ENCODE measurements at places on chromosomes 11 and 22. TPM values are rescaled to one million over a fixed set of nuclear protein-coding genes. Genes with fewer than 3 reads are reported as not detected.

GRCh38 chr11:10856689-10857458, 979 bp downstream of the ZBED5 start:
- peak; percentile 26 for DNase-seq

DNA sequence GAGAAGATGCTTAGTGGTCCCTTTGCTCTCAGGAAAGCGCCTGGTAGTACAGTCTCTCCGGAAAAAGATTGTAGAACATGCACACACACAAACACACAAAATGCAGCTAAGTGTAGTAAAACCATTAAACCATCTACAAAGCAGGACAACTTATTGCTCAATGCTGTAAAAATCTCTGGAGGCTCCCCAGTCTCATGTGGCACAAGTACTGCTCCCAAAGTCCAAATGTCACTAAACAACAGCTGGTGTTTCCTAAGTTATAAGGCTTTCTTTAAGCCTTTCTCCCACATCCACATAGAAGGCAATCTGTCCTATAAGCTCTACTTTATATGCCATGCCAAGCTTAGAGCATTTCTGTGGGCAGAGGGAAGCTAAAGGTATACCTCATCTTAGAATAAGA, 32.9 kb downstream of the CDON start:
- no peak for DNase-seq

GRCh38 chr22:31917227-31917921, 27.0 kb upstream of the YWHAH start:
- no peak for DNase-seq

- DNase-seq, result no peak
These were observed 46.2 kb downstream of the TPCN2 start for GRCh38 chr11:69094915-69095290.

GRCh38 chr11:127738771-127739286, 738.3 kb upstream of the KIRREL3 start:
- DNase-seq, result no peak

DNA sequence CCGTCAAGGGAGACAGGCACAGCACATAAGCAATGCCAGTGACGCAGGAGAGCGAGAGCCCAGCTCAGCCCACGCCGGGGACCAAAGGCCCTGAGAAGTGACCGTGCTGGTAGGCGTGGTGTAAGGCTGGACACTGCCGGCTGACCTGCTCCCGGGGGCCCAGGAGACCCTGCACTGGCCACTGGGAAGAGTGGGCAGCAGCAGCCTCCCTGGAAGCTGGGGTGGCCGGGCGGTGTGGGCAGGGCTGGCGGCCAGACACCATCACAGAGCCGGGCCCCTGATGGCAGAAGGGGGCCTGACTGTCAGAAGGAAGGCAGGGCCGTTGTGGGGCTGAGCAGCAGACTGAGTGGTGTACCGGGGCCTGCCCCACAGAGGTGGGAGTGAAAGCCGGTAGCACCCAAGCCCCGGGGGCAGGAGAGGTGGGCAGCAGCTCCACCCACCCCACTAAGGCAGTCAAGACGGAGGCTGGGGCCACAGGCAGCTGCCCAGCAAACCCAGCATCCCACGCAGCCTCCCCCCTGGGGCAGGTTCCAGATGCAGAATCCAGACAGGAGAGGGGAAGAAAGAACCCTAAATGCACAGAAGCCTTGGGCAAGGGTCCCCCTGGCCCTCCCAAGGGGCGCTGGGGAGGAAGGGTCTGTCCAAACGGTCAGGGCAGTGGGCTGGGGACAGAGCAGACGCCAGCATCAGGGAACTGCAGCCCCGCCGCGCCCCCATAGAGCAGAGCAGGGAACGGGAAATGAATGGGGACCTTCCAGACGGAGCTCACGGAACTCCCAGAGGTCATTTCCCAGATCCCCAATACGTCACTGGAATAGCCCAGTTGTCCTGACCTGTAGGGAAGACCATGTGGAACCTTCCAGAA, 205.2 kb downstream of the BRD1 start:
- DNase-seq, result no peak

Gene KIRREL3
- 10.0 TPM for total RNA-seq

Gene P4HA3
- total RNA-seq, result 5.4 TPM

Gene OR4C11
- total RNA-seq, result not detected

Gene MS4A4E
- total RNA-seq, result 0.50 TPM

Gene OR5B12
- not detected for total RNA-seq

Gene HPX
- total RNA-seq, result 2.8 TPM

Gene VWCE
- 1.5 TPM for total RNA-seq

Gene VSIG10L2
- total RNA-seq, result not detected

Gene HSPA8
- 2,564 TPM for total RNA-seq

Measured in spinal cord (tissue), 10 donors.